CD4-positive, alpha-beta memory T cell (primary cell): ENCODE measurements at places on chromosomes 11 and 22. TPM values are rescaled to one million over a fixed set of nuclear protein-coding genes. Genes with fewer than 3 reads are reported as not detected.
A peak's percentile ranks its signal among the peaks of the same experiment; 100 is the strongest.

- DNase-seq, result peak; percentile 6
Measured at GRCh38 chr11:57426439-57426928, 437 bp downstream of the SLC43A3 start.

- DNase-seq, result no peak
Measured at GRCh38 chr11:8320076-8320475, 56.4 kb upstream of the LMO1 start.

Gene PACSIN3
- total RNA-seq, result not detected

DNA sequence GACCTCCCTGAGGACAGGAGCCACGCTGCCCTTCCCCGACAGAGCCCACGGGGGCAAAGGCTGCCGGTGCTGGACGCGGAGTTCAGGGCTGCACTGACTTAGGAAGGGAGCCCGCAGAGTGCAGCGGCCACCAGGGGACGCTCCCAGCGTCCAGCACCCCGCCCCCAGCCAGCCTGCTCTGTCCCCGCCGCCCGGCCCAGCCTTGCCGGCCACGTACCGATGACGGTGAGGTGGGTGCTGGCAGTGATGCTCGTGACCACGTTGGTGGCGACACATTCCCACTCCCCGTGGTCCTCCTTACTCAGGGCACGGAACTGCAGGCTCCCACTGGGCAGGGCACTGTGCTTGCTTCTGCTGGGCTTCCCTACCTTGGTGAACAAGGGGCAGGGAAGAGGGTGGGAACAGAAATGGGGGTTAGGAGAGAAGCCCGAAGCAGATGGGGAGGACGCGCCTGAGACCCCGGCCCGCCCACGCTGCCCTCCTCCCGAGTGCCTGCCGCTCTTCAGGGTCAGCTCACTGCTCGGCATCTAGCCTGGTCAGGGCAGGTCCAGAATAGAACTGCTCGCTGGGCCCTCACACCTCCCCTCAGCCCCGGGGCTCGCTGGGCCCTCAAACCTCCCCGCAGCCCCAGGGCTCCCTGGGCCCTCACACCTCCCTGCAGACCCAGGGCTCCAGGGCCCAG, 25.9 kb downstream of the IGSF9B start:
- no peak for DNase-seq

DNA sequence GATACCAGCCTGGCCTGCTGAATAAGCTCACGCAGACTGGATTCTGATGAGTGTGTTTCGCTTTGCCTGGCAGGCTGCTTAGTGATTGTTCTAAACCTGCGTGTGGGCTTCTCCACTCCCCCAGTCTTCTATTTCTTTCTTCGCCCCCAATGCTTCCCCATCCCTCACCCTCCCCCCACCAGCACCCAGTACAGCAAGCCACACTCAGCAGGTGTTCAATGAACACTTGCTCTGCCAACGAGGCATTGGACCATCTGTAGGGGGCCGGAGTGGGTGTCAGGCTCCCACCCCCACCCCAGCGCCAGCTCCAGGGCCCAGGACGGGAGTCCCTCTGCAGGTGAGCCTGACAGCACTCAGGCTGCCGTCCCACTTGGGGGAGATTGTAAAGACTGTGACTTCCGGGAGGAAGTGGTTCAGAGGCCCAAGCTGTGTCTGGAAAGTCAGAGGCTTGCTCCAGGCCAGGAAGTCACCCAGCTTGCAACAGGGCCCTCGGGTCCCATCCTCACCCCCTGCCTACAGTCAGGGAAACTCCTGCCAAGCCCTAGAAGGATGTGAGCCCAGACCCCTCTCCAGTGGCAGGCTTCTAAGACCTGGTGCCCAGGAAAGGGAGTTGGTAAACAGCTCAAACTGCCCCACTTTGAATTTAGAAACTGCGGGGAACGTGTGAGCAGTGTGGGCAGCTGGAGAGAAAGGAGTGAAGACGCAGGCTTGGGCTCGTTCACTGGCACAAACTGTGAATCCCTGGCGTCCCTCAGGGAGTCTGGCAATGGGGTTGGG, 66.3 kb upstream of the PRDM11 start:
- DNase-seq, result peak; percentile 54

- DNase-seq, result no peak
Measured at GRCh38 chr11:69048031-69048693, 570 bp upstream of the TPCN2 start.

- no peak for DNase-seq
Measured at GRCh38 chr11:106160494-106160893, 83.0 kb downstream of the AASDHPPT start.
